Mesangial cell (primary cell): ENCODE measurements at places on chromosomes 1 and 21. TPM values are rescaled to one million over a fixed set of nuclear protein-coding genes. Genes with fewer than 3 reads are reported as not detected.

The NR1I3 gene
- not detected in 2 replicates for total RNA-seq

The SYCP1 gene
- total RNA-seq, result not detected in 2 replicates

The CRYZL1 gene
- total RNA-seq, result 10.3 and 16.2 TPM in 2 replicates

The BMP8A gene
- total RNA-seq, result 1.3 TPM in 1 of 2 replicates, not detected in the other

The OR2M4 gene
- not detected in 2 replicates for total RNA-seq

The C1orf53 gene
- 5.5 and 6.7 TPM in 2 replicates for total RNA-seq

The LCE1E gene
- not detected in 2 replicates for total RNA-seq

The DYNLT4 gene
- 0.76 TPM in 1 of 2 replicates, not detected in the other for total RNA-seq

The C1orf185 gene
- total RNA-seq, result not detected in 2 replicates

The PRDM16 gene
- total RNA-seq, result under 0.01 TPM in 1 of 2 replicates, not detected in the other

The CELSR2 gene
- 12.9 and 51.5 TPM in 2 replicates for total RNA-seq
